ENCODE measurements at places on chromosomes 5 and 9. TPM values are rescaled to one million over a fixed set of nuclear protein-coding genes. Genes with fewer than 3 reads are reported as not detected.

DNA sequence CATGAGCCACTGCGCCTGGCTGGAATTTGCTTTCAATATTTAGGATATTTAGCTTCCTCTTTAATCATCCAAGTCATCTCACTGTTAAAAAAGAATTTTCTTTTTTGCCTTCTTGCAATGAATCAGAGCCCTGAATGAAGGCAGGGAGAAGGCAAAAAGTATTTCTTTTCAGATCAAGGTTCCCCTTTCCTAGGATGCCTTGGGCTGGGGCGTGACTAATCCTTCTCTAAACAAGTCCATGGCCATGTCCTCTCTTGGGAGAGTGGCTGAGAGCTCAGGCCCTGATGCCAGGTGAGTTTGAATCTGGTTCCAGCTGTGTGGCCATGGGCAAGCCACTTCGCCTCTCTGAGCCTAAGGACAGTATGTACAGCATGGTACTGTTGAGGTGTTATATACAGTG is 84.8 kb upstream of the NEURL1B start:
- DNase-seq = no peak

DNA sequence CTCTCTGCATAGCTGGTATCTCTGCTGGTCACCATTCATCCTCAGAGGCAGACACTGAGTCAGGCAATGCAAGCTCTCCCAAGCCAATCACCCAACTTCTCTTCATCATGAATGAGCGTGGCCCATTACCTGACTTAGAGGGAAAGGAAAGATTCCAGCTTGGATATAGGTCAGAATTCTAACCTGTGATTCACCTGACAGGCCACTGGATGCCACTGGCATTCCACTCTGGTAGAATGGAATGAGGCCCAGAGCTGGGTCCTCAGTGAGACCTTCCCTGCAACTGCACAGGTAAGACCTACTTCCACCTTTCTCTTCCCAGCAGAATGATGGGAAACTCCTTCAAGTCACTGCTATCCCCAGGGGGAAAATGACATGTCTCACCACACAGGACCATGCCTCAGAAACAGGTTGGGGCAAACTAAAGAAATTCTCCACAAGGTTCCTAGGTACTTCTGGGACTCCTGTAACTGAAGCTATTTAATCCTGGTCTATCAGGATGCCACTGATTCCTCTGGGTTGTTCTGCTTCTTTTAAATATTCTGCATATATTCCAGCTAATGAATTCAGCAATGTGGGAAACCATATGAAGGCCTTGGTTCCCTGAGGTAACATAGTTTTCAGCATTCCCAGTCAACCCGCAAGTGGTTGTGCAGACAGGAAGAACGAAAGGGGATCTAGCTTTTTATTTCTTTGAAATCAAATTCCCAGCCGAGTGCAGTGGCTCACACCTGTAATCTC is 62.0 kb downstream of the SUSD1 start:
- DNase-seq = no peak

GRCh38 chr9:112112519-112112918 is 62.6 kb downstream of the SUSD1 start:
- peak; percentile 68 for DNase-seq

EPB41L4B gene
- 4.1 TPM for total RNA-seq

SPATA31D1 gene
- total RNA-seq = not detected

DNA sequence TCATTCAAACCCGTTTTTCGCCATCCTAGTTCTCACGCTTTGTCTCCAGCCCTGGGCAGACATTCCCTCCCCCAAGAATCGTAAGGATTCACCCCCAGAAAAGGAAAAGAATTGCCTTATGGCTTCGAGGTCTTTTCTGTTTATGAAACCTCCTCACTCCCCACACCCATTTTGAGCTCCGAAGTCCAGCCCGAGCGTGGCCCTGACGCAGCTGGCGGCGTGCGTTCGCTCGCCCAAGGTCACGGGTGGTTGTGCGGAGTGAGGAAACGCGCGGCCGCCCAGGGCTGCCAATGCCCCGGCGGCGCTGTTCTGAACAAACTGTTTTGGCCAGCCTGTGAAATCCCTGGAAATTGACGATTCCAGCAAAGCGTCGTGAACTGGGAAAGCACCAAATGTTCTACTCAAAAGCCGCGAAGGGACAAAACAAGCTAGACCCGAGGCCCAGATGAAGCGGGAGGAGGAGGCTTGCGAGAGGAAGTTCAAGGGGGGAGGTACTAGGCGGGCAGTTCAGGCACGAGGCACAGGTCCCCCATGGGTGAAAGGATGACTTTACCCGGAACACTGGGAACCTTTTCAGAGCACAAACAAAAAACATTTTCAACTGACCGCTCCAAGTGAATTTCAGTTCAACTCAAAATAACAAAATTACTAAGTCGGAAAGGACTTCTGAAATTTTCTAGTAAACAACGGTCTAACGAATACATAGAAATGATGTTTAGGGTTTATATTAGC is 683 bp upstream of the ZFAND5 start:
- DNase-seq = peak; percentile 76

DNA sequence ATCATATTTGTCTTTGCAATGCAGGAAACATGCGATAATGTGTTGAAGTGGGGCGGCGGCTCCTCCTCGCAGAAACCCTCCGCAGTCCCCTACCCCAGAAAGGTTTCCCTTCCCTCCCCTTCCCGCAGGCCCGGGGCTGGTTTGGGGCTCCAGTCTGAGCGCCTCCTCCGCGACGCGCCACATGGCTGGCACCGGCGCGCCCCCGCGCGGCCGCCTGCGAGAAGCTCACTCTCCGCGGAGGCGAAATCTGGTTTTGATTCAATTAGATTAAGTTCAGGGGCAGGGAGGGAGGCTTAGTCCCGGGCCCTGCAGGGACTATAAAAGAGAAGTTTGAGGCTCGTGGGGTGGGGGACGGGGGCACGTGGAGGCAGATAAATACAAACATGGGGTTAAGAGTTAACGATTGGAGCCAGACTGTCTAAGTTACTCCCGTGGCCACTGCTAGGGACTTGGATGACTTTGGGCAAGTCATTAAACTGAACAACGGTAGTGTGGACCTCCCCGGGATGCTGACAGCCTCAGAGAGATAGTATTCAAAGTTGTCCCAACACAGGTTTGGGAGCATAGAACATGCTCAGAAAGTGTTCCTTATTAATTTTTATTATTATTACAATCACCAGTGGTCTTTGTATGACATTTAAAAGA is 69.4 kb downstream of the MSX2 start:
- DNase-seq = peak; percentile 62

GRCh38 chr9:126480813-126481212 is 132.9 kb upstream of the LMX1B start:
- DNase-seq = no peak

DNA sequence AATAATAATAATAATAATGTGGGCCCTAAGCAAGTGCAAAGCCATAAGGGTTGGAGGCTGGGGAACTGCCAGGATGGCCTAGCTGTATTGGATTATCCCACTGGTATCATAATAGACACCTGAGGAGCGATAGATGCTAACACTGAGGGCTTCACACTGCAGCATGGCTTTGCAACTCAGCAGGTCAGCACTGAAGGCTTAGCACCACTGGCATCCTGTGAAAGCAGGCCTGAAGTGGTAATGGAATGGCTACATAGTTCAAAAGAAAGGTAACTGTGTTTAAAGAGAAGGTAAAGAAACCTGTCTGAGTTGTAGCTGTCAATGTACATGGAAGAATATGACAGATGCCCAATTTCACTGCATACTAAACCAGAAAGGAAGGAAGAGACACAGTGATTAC is 359.0 kb downstream of the OSTF1 start:
- no peak for DNase-seq

DNA sequence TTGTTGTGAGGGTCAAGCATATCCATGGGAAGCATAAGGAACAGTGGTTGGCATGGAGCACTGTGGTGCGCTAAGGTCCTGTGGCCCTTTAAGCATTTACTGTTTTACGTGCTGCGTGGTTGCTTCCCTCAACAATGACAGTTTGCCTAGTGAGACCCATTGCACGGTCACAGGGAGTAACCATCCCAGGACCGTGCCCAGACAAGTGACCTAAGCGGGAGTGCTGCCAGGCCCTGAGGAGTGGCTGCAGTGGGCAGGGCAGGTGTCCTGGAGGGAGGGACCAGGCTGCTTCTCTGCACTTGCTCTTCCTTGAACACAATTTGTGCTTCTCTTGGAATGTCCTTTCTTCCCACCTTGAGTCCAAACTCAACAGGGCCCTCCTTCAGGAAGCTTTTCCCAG is 64.6 kb downstream of the RGS3 start:
- no peak for DNase-seq

DNA sequence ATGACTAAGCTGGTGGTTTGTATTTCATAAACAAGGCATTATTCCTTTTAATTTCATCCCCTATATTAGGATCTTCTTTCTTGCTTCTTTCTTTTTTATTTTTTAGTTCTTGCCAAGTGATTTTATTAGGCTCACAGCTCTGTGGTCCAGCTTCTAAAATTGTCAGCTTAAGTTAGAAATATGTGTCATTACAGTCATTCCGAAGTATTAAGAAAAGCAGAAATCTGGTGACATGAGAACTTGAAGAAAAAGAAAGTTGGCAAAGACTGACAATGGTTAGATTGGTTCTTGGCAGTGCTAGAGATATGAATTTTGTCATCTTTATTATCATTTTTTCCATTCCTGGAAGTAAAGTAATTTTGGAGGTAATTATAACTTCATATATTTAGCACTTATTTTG is 166.5 kb upstream of the PRR16 start:
- DNase-seq = no peak

SLC6A19 gene
- total RNA-seq = not detected

DNA sequence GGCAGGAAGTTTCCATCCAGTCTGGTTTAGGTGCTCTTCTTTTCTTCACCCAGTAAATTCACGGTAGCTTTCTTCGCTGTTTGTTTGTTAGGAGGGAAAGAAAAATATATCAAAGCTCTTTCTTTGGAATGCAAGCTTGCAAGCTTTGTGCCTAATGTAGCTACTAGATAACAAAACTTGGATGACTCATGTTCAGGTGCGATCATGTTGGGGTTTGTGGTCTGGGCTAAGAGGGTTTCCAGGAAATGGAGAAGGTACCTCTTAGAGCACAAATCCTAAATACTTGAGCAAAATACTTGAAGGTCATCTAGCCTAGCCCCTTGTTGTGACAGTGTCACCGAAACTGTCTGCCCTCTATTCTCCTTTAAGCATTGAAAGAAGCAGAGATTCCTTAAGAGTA is 17.7 kb downstream of the SRP19 start:
- no peak for DNase-seq

PCDHA7 gene
- 0.03 TPM for total RNA-seq

IFNE gene
- total RNA-seq = 0.24 TPM

DNA sequence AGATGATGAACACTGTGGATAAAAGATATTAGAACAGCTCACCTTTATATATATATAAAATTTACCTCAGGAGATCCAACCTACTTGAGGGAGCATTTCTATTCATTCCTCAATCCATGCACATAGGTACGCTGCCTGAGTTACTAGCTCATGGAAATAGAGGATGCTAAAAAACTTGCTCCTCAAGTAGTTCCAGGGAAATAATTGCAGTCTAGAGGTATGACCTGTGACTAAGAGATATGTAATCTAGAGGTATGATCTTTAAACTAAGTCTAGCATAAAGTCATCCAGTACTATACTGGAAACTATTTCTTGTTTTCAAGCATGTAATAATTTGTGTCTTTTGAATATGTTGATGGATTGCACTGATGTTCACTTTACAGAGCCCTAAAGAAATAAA is 471.2 kb downstream of the TAF11L14 start:
- no peak for DNase-seq

DNA sequence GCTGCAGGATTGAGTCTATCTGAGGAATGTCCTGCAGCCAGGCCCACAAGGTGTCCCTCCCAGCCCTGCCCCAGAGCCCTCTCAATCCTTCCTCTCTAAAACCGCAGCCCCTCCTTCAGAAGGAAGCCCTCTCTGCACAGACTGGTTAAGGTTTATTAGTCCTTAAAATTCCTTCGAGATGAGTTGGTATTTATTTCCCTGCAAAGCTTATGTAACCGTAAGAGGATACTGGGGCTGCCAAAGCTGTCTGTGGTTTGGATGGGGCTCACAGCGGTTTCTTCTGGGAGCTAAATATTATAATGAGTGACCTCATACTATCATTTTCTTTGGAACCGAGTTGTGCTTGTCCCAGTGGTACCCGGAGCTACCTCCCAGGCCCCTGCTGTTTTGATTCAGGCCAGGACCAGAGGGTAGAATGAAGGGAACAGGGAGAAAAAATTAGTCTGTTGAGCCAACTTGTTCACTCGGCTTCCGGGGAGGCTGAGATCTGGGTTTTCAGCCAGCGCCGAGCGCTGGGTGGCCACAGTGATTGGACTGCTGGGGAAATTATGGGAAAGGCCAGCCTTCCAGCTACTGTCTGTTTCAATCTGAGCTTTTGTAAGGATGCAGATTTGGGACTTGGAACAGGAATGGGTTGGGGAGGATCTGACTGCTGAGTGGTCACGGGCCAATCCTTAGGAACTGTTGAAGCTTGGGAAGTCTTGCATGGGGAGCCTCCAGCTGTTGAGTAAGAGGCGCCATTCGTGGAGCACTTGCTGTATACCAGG is 107.5 kb downstream of the NDFIP1 start:
- DNase-seq = peak; percentile 98

DNA sequence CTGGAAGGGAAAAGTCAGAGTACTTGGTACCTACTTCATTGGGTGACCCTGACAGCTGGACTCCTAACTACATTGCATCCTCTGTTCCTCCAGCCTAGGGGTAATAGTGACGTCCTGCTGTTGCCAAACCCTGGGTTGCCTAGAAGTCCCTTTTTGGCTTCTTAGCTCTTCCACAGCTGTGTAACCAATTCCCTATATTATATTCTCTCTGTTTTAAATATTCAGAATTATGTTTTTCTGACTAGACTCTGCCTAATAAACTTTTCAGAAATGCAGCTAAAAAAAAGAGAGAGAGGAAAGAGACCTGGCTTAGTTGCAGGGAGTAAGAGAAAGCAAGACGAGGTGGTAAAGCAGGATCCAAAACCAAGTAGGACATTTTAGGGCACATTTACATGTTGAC is 28.4 kb downstream of the MCTP1 start:
- DNase-seq = no peak

HSPB3 gene
- total RNA-seq = 32.5 TPM

Data from SJSA1 (cell line).